ENCODE measurements at places on chromosomes 6 and 20. TPM values are rescaled to one million over a fixed set of nuclear protein-coding genes. Genes with fewer than 3 reads are reported as not detected.

The OPRM1 gene
- not detected for total RNA-seq

The NCOA5 gene
- total RNA-seq: 23.4 TPM

The IL17F gene
- not detected for total RNA-seq

The TRAPPC3L gene
- not detected for total RNA-seq

The SLC23A2 gene
- total RNA-seq: 10.6 TPM

The UBE2C gene
- 267 TPM for total RNA-seq

The PPIL6 gene
- 4.1 TPM for total RNA-seq

The SIRPB1 gene
- not detected for total RNA-seq

The C4B gene
- 4.1 TPM for total RNA-seq

The TNFRSF6B gene
- total RNA-seq: 10.3 TPM

The DEFB129 gene
- total RNA-seq: not detected

The HSPA1L gene
- 3.1 TPM for total RNA-seq

The GLP1R gene
- total RNA-seq: 0.11 TPM

The RAB23 gene
- total RNA-seq: 9.1 TPM

The SAMD5 gene
- 0.04 TPM for total RNA-seq

The PPP1R16B gene
- total RNA-seq: 0.15 TPM

The VSTM2L gene
- 321 TPM for total RNA-seq

- no peak for DNase-seq
Measured at GRCh38 chr6:159176913-159177312, 7.7 kb downstream of the FNDC1 start.

DNA sequence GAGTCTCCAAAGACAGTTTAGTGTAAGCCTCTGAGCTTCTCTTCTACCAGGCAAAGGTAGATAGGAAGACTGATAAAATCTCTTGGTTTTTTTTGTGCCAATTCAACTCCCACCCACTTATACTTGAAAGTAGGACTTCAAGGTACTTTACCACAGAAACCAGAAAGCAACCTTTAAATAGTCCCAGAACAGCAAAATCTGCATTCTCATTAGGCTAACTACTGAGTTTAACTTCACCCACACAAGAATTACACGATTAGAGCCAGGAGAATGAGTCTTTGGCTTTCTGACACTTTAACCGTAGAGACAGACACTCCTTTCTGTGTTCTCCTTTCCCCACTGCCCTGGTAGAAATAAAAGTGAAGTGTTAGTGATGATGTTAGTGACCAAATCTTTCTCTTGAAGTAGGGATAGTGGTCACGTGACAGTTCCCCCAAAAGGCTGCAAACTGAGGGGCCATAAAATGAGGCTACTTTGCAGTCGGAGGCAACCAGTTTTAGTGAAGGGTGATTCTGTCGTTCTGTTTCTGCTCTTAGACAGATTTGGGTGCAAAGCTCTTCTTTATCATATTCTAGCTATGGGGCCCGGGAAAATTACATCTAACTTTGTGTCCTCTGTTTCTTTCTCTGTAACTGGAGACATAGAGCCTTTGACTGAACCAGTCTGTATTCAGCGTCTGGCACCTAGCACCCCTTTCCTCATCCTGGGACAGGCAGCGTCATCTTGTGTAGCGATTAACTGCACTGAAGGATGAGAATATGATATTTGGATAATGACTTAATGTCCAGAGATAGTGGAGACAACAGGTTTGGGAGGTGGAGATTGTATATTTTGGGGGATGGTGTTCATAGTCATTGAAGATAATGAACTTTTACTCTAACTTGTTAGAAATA is 206.4 kb upstream of the CITED2 start:
- no peak for DNase-seq

DNA sequence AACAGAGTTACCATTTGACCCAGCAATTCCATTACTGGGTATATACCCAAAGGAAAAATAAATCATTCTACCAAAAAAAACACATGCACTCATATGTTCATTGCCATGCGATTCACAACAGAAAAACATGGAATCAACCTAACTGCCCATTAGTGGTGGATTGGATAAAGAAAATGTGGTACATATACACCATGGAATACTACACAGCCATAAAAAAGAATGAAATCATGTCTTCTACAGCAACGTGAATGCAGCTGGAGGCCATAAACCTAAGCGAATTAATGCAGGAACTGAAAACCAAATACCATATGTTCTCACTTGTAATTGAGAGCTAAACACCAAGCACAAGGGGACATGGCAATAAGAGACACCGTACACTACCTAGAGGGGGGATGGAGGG is 12.5 kb downstream of the RALGAPA2 start:
- DNase-seq: no peak

GRCh38 chr6:54801669-54802068 is 44.9 kb upstream of the FAM83B start:
- peak; percentile 41 for DNase-seq

DNA sequence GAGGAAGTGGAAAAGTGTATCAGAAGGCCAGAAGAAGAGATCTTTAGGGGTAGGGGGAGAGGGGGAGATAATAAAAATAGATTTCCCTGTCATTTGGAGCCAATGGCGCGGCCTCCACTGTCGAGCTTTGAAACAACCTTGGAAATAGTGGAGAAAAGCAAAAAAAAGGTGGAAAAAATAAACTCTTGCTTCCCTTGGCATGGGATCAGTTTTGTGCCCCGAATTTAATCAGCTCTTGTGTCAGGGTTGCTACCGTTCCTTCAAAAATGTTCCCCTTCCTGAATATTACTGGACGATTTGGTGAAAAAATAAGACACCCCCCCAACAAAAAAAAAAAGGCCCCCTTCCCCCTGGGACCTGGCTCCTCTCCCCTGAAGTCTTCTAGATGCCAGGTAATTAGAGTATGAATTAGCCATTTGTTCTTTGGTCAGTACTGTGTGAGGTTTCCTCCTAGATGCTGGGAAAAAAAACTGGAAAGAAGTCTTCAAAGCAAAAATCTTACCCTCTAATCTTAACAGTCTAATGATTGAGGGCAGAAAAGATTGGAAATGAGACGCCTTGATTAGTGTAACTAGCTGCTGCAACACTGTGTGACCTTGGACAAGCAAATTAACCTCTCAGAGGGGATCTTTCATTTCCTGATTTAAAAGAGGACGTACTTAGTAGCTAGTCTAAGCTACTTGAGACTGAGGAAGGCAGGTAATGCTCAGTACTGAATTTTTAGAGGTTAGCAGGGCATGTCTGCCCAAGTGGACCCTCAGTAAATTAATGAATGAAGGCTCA is 872 bp upstream of the RBM39 start:
- DNase-seq: peak; percentile 34

- no peak for DNase-seq
Measured at GRCh38 chr6:125316621-125317020, 14.9 kb upstream of the HDDC2 start.

DNA sequence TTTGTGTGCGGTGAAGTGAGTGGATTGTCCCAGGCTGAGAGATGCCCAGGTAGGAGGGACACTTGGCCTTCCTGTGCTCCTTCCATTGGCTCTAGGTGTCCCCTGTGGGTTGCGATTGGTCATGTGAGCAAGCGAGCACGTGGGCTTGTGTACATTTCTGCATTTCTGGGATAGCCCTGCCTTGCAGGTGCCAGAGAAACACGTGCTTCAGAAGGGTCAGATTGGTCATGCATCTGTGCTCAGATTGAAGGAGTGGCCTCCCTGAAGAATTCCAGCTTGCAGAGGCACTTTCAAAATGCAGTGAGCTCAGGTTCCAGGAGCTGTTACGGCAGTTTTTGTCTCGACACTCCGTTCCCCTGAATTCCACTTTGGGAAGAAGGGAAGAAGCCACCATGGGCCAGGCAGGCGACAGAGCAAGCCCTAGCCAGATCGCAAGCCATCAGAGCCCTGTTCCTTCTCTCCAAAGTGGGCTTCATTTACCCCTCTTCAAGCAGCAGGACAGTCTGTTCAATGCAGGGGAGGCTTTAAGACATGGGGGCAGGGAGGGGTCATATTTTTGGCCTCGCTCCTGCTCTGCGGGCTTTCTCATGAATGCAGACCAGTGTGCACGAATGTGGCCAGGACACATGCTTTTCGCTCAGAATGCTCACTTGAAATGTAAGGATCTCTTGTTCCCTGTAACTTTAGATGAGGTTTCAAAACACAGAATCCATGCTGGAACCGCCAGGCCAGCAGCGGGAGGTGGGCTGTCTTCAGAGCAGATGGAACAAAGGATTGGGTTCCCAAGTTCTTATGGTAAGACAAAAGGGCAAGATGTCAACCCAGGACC is 78.6 kb upstream of the AKAP12 start:
- DNase-seq: no peak

DNA sequence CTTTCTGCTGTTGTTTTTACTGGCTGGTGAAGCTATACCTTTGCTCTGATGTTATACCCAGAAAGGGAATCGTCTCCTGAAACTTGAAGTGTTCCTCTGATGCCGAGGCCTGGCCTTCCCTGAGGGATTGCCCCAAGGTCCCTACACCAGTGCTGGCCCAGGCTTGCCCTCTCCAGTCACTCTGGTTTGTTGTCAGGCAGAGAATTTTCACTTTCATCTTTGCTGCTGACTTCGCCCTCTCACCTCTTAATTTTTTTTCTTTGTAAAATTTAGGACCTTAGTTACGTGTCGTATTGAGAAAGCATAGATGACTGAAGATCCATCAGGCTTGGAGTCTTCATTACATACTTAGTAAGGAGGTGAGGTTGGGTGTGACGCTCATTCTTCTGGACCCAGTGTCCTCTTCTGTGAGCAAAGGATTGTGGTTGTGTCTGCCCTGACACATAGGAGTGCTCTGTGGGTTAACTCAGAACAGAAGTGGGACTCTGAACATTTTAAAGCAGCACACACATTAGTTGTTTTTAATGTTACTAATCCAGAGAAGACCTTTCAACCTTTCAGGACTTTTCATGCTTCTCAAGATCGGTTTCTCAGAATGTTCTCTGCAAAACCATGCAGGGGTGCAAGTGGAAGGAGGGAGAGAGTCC is 45.4 kb downstream of the TULP4 start:
- DNase-seq: no peak

- DNase-seq: no peak
Measured at GRCh38 chr6:96652552-96652951, 89.6 kb downstream of the FHL5 start.

- DNase-seq: no peak
Measured at GRCh38 chr6:109396046-109396718, 13.9 kb upstream of the CD164 start.

- no peak for DNase-seq
Measured at GRCh38 chr6:151359486-151359885, 31.9 kb downstream of the ZBTB2 start.

DNA sequence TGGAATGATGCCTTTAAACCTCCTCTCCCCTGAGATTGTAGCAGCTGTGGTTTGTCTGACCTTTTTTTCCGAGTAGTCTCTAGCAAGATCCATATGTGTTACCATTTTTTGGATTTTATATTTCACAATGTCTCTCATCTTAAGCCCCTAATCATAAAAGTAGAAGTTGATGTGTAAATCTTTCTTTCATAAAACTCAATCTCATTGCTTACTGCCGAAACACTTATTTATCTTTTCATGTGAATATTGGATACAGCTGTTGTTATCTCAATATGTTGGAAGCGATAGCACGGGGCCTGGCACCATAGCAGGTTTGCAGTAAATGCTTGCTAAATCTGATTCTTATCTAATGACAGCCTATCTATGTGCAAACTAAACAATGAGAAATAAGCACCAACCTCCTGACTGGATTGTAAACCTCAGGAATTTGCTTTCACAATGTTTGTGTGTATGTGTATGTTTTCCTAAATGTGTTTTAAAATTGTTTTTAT is 14.2 kb downstream of the SMPDL3A start:
- DNase-seq: no peak

DNA sequence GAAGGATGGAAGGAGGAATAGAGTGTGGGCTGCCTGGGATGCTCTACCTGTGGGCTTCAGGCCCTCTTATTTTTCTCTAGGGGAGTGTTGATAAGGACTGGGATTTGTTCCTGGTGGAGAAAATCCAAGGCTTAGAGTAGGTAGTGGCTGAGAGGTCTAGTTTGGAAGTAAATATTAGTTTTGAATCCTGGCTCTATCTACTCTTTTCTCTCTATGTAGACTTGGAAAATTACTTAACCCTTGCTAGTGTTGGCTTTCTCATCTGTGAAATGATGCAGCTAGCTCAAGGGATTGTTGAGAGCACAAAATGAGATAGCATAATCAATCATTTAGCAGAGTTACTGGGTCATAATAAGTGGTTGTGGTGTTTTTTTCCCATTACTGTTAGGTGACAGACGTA is 102.7 kb upstream of the MLIP start:
- DNase-seq: no peak

GRCh38 chr6:156406099-156406498 is 371.1 kb upstream of the ARID1B start:
- DNase-seq: no peak

DNA sequence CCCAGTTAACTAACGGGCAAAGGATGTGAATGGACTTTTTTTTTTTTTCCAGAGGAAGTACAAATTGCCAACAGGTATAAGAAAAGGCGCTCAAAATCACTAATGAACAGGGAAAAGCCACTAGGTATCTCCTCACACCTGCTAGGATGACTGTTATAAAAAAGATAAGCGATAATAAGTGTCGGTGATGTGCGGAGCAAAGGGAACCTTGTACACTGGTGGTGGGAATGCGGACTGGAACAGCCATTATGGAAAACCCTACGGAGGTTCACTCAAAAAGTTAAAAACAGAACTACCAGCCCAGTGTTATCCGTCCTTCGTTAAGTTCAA is 787 bp upstream of the RAB32 start:
- DNase-seq: no peak

DNA sequence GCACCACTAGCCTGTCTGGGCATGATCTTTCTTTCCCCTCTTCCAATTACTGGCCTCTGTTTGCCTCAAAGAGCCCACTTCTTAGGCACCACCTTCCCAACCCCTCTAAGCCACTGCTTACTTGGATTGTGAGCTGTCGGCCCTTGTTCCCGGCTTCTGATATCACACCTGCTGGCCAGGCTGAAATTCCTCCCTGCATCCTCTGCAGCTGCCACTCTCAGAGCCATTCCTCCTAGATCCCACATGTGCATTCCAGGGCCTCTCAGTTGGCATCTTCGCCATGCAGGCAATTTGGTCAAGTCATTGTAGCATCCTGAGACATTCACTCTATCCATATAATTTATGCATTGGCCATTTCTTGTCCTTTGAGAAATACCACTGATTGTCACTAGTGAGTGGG is 135.9 kb downstream of the OLIG3 start:
- DNase-seq: peak; percentile 28

- no peak for DNase-seq
Measured at GRCh38 chr6:144418959-144419545, 133.9 kb downstream of the UTRN start.

GRCh38 chr20:13325033-13325432 is 104.0 kb downstream of the ISM1 start:
- peak; percentile 41 for DNase-seq

- no peak for DNase-seq
Measured at GRCh38 chr20:34512955-34513419, 3.2 kb upstream of the DYNLRB1 start.

GRCh38 chr6:106973018-106973835 is 1.3 kb downstream of the CD24 start:
- peak; percentile 51 for DNase-seq

- DNase-seq: peak; percentile 8
Measured at GRCh38 chr6:46655803-46656202, 3.0 kb downstream of the SLC25A27 start.

DNA sequence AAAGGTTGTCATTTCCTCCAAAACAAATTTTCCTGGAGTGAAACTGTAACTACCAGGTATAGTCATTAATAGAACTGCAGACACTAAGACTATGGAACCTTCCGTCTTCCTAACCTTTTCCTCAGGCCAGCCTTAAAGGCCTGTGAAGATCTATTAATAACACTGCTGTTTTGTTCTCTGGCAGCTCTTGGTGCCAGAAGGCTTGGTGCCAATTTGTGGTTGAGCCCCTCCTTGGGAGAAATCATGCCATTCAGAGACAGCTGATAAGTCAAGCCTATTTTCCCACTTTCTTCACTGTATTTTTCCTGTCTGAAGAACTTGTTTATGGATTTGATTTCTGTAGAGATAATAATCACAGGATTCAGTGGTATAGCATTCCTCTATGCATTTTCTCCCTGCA is 64.8 kb downstream of the HCRTR2 start:
- no peak for DNase-seq

Data from cardiac muscle cell (in vitro differentiated cells and primary cell).